H1 (cell line): ENCODE measurements at places on chromosomes 4 and X. TPM values are rescaled to one million over a fixed set of nuclear protein-coding genes. Genes with fewer than 3 reads are reported as not detected.

Gene GATA1
- polyA plus RNA-seq = 0.05 TPM in 2 replicates

Gene IL13RA2
- polyA plus RNA-seq = not detected in 2 replicates

Gene PNMA3
- 3.3 and 4.7 TPM in 2 replicates for polyA plus RNA-seq

Gene ANXA10
- polyA plus RNA-seq = not detected in 2 replicates

Gene OR13H1
- polyA plus RNA-seq = not detected in 2 replicates

Gene HHIP
- polyA plus RNA-seq = 0.05 and 0.28 TPM in 2 replicates

Gene SRPK3
- polyA plus RNA-seq = not detected in 2 replicates

Gene SLC35A2
- 48.3 and 52.1 TPM in 2 replicates for polyA plus RNA-seq

Gene CXCL9
- polyA plus RNA-seq = not detected in 2 replicates

Gene MAGEA1
- not detected in 2 replicates for polyA plus RNA-seq

Gene ZFP92
- 0.14 and 0.17 TPM in 2 replicates for polyA plus RNA-seq

Gene ATP10D
- polyA plus RNA-seq = 2.9 and 4.7 TPM in 2 replicates

Gene CLIC2
- polyA plus RNA-seq = 0.05 and 0.08 TPM in 2 replicates

Gene SMIM10L2A
- 7.5 and 10.7 TPM in 2 replicates for polyA plus RNA-seq
